ENCODE measurements at places on chromosomes 12 and 14.

DNA sequence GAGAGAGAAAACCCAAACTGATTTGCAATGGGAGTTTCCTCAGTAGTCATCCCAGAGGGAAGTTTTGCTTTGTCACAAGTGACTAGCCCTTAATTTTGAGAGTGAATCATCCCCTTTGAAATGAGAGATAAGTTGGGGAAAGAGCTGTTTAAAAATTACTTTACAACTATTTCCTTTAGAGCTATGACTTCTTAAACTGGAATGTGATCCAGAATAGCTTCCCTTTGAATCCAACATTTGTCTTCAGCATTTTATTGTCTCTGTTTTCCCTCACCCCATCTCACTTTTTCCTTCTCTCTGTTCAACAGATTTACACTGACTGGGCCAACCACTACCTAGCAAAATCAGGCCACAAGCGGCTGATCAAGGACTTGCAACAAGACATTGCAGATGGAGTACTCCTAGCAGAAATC lies 109.3 kb downstream of the NAV3 start:
- DNase-seq = no peak

GRCh38 chr12:122813310-122813713 lies 21.9 kb upstream of the HIP1R start:
- no peak for DNase-seq

- no peak for DNase-seq
Measured at GRCh38 chr12:6026998-6027397, 81.9 kb upstream of the ANO2 start.

GRCh38 chr12:95358111-95359083 lies 115.6 kb upstream of the METAP2 start:
- no peak for DNase-seq

- DNase-seq = no peak
Measured at GRCh38 chr12:93135286-93136239, 206.5 kb upstream of the EEA1 start.

- DNase-seq = peak; percentile 78
Measured at GRCh38 chr12:46209914-46210872, 58.6 kb downstream of the SLC38A1 start.

DNA sequence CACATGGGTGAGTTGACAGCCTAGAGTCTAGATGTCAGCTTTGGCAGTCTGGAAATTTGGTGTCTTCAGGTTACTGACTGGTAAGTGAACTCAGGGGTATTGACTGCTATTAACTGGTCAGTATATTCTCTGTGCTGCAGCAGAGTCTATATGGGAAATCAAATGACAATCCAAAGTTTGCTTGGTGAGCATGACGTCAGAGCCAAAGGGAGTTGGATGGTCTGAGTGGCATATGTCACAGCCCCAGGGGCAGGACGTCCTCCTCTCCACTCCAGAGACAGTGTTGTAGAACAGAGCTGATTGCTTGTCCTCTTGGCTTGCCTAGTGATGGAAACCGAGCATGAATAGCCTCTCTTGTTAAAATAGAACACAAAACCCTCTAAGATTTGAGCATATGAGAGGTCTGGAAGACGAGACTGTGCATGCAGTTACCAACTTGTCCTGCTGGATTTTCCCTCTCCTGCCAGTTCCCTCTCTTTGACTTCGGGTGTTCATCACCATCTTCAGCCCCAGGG lies 3.3 kb upstream of the TBC1D30 start:
- DNase-seq = no peak

GRCh38 chr12:104866291-104866690 lies 91.8 kb downstream of the SLC41A2 start:
- DNase-seq = no peak

GRCh38 chr12:111033281-111034082 lies 113.1 kb upstream of the MYL2 start:
- DNase-seq = peak; percentile 59

- no peak for DNase-seq
Measured at GRCh38 chr12:53994264-53995001, 5.5 kb upstream of the HOXC9 start.

GRCh38 chr12:28536088-28536487 lies 345.8 kb downstream of the CCDC91 start:
- DNase-seq = no peak

DNA sequence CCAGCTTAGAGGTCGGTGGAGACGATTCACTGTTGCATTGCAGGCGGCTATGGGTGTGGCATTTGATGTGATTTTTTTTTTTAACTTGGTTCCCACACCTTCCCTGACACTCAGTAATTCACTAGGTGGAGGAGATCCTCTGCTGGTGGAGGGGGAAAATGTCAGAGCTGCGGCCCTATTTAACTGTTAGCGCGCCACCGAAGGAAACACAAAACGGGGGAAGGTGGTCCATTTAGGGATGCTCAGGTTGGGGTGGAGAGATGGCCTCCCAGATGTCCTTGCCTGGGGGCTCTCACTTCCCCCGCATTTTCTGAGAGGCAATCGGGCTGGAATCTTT lies 4.3 kb upstream of the HOXC12 start:
- no peak for DNase-seq
